ENCODE measurements at places on chromosomes 1 and 21.

GRCh38 chr1:74531796-74532195 is 19.4 kb upstream of the LRRC53 start:
- no peak for DNase-seq

DNA sequence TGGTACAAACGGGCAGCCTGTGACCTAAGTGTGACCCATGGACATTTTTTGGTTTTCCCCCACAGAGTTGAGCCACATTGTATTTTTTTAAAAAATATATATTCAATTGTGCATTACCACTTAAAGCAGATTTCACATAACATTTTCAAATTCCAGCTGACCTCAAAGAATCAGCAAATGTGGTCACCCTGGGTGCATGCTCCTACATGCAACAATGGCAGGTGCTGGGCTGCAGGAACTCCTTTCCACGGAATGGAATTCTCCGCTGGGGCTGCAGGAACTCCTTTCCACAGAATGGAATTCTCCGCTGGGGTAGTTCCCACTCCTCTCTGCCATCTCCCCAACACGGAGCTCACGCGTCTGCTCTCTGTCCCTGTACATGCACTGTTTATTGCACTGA is 68.7 kb downstream of the MAP10 start:
- no peak for DNase-seq

DNA sequence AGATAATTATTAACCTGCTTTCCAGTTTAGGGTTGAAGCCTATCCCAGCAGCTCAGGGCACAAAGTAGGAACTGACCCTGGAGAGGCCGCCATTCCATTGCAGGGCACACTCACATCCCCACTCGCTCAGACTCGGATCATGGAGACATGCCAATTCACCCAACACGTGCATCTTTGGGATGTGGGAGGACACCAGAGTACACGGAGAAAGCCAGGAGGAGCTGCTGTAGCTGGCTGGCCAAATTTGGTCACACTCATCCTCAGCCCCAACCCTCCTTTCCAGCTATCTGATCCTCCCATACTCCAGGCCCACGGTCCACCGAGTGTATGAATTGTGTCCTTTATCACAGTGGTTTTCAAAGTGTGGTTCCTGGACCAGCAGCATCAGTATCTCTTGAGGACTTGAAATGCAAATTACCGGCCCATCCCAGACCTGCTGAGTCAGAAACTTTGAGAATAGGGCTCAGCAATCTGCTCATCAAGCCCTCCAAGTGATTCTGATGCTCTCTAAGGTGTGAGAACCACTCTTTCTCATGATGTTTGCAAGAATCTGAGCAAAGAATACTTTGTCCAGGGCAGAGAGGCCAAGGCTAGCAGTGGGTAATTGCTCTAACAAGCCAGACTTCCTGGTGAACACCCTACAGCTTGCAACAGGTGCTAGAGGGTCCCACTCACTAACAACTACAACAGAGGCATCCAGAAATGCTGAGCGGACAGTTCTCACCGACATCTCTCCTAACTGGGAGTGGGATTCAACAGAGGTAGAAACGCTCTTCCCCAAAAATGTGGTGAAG is 26.3 kb downstream of the IER5 start:
- no peak for DNase-seq

DNA sequence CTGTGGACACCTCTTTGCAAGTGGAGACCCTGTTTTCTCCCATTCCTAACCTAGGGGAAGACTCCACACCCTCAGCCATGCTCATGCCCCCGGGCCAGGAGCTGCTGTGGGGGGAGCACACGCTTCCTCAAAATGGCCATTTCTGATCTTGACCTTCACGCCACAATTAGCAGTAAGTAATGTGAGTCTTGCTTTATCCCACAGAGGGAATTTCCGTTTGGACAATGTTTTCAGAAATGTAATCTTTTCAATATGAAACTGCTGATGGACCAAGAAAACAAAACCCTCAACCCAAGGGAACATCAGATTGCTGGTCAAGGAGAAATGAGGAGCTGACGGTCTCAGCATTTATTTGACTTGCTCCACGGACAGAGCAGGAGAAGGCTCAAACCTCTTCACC is 8.3 kb upstream of the KCNE1 start:
- no peak for DNase-seq

- DNase-seq, result no peak
These were observed 71.5 kb upstream of the QSOX1 start for GRCh38 chr1:180083164-180083563.

DNA sequence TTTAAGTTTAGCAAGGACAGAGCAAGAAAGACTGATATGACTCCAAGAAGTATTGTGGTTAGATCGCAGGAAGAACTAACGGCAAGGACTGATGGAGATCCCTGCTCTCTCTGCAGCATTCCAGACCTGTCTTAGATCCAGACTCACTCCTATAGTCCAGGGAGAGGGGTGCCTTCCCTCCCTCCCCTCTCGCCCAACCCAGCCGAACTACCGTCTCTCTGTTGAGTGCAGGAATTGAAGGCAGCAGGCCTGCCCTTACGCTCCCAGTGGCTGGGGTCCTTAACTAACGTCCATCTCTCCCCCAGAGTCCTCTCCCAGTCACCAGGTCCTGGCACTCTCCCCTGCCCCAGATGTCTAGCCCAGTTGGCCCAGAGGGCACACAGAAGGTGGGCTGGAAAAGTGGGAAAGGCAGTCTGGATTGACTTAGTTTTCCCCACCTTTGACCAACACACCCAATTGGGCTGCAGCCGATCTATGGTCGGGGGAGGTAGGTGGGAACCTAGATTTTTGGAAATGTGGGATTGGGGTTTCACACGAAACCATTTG is 1.1 kb downstream of the CRABP2 start:
- DNase-seq, result no peak

- no peak for DNase-seq
These were observed 10.6 kb downstream of the ZZZ3 start for GRCh38 chr1:77671836-77672235.

GRCh38 chr1:35915693-35916092 is 15.2 kb upstream of the AGO3 start:
- no peak for DNase-seq

DNA sequence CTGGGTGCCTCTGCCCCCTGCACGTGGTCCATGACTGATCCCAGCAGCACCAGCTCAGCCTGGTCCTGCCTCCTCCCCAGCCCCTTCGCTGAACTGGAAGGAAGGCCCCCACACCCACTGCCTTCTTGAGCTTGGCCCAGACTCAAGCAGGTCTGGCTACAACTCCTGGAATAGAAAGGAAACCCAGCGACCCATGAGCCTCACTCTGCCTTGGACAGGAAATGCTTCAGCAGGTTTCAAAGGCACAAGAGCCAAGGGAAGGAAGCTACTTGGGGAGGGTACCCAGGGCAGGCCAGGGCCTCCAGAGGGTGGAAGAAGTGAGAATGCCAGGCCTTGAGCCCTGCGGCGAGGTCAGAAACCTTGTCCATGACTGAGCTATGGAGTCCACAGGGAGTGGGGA is 35.9 kb upstream of the RD3 start:
- no peak for DNase-seq

GRCh38 chr1:88768816-88769215 is 84.7 kb downstream of the PKN2 start:
- DNase-seq, result no peak

DNA sequence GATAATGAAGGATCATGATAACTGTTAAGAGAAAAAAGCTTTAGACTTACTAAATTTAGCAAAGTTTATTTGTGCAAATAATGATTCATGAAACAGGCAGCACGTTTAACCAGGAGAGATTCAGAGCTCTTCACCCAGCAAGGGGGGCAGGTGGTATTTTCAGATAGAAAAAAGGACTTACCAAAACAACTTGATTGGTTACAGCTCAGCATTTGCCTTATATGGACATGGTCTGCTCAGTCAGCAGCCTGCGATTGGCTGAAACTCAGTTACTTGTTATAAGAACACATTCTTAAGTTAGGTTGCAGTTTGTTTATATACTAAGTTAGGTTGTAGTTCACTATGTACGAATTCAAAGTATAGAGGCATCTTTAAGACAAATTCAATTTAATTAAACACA is 165.6 kb downstream of the DUSP10 start:
- no peak for DNase-seq

- no peak for DNase-seq
These were observed 193.9 kb downstream of the CAMTA1 start for GRCh38 chr1:6979003-6979613.

- DNase-seq, result no peak
These were observed 99.6 kb upstream of the CDC42BPA start for GRCh38 chr1:227417756-227418480.

- no peak for DNase-seq
These were observed 98.7 kb upstream of the RGS1 start for GRCh38 chr1:192476802-192477298.

DNA sequence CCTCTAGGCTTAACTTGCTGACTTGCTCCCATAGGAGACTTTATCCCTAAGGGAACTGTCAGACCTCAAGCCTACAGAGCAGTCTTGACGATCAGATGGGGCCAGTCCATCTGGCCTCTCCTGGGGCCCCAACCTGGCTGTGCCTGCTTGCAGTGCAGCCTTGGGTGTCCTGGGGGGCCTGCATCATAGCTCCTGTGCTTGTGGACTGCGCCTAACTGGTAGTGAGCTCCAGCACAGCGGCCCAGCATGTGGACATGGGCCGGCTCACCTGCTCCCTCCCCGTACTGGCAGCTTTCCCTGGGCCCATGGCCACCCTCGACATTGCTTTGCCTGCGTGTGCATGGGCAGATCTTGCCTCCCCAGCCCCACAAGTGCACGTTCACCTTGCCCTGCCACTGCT is 76.1 kb downstream of the INTS7 start:
- DNase-seq, result no peak

- DNase-seq, result peak; percentile 43
These were observed 62.4 kb upstream of the USP24 start for GRCh38 chr1:55277377-55278130.

GRCh38 chr1:152372672-152373071 is 12.9 kb upstream of the FLG2 start:
- no peak for DNase-seq

DNA sequence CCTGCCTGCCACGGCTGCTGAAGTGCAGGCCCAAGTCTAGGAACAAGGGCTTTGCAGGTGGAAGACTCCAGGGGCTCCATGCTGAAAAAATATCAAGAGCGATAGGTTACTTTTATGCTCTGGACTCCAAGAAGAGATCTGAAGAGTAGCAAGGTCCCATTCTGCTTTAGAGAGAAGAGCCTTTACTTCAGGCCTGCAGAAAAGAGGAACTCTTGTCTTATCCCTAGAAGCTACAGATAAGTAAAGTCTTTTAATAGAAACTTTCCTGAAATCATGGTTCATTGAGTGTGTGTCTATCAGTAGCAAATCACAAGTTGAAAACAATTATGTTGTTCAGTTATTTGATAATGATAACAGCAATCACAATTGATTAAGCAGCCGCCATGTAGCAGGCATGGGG is 113.3 kb downstream of the TNR start:
- DNase-seq, result no peak

- DNase-seq, result no peak
These were observed 66.8 kb downstream of the VPS13D start for GRCh38 chr1:12296623-12297022.

GRCh38 chr1:70288166-70288565 is 66.4 kb downstream of the ANKRD13C start:
- DNase-seq, result no peak

DNA sequence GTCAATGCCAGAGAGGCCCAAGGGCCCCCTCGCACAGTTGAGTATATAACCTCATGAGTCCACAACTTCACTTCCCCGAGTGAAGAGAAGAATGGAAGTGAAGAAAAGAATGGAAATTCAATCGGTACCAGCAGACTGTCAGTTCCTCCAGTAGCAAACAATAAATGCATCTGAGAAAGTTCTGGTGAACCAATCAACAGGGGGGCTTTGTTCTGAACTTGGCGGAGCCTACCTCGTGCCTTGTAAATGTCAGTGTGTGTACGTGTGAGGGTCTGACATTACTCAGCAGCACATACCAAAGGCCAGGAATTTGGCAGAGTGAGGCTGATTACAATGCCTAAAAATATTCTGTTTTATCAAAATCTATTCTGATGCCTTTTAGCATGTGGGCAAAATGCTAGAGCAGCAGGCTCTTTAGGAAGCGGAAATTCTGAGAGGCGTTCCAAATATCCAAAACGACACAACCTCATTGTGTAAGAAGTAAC is 238.5 kb downstream of the LTN1 start:
- no peak for DNase-seq
